CD8-positive, alpha-beta memory T cell (primary cell): ENCODE measurements at places on chromosomes 16 and 17. TPM values are rescaled to one million over a fixed set of nuclear protein-coding genes. Genes with fewer than 3 reads are reported as not detected.

GRCh38 chr16:10606607-10607006, 26.2 kb upstream of the EMP2 start:
- no peak for DNase-seq
- no peaks in the 10 kb centered on the region for H3K36me3 ChIP-seq
- H3K27me3 ChIP-seq = no peaks in the 10 kb centered on the region
- no peak overlapping the region for H3K4me3 ChIP-seq

Gene CUEDC1
- total RNA-seq = 0.73 TPM

GRCh38 chr17:63641692-63642448, 19.7 kb downstream of the MAP3K3 start:
- peaks cover 7% of the 10 kb centered on the region for H3K4me1 ChIP-seq
- H3K4me3 ChIP-seq = no peak overlapping the region
- no peaks in the 10 kb centered on the region for H3K27me3 ChIP-seq
- H3K36me3 ChIP-seq = peaks cover 7% of the 10 kb centered on the region
- DNase-seq = no peak
- H3K27ac ChIP-seq = no peak overlapping the region

DNA sequence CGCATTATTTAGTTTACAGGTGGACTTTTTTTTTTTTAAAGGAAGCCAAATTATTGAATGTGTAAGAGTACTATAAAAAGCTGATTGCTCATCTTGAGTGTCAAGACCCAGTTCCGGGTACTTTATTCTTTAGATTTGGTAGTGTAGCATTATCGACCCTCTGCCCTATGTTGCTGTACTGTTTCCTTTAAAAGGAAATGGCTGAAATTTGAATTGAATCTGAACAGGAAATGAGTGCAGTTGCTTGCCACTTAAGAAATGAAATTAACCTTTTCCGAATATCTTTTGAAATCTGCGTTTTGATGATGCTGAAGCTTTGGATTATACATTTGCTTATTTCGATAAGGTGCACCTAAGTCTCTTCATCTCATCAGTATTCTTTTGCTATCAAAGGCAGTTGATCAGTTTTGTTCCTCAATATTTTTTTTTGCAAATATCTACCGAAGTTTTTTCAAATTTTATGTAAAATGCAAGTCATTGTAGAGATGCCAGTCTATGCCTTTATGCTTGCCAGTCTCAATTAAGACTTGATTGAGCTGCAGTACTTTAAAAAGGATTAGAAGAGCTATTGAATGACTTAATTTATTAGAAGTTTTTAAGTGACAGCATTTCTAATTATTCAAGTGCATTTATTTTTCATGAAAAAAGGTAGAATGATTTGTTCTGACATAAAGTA, 1.8 kb downstream of the GGNBP2 start:
- H3K27me3 ChIP-seq = no peaks in the 10 kb centered on the region
- H3K27ac ChIP-seq = peak overlapping the region; percentile 78
- H3K36me3 ChIP-seq = no peaks in the 10 kb centered on the region
- H3K4me1 ChIP-seq = peaks cover 53% of the 10 kb centered on the region
- peak overlapping the region; percentile 93 for H3K4me3 ChIP-seq

Gene ZCCHC14
- 6.1 TPM for total RNA-seq

DNA sequence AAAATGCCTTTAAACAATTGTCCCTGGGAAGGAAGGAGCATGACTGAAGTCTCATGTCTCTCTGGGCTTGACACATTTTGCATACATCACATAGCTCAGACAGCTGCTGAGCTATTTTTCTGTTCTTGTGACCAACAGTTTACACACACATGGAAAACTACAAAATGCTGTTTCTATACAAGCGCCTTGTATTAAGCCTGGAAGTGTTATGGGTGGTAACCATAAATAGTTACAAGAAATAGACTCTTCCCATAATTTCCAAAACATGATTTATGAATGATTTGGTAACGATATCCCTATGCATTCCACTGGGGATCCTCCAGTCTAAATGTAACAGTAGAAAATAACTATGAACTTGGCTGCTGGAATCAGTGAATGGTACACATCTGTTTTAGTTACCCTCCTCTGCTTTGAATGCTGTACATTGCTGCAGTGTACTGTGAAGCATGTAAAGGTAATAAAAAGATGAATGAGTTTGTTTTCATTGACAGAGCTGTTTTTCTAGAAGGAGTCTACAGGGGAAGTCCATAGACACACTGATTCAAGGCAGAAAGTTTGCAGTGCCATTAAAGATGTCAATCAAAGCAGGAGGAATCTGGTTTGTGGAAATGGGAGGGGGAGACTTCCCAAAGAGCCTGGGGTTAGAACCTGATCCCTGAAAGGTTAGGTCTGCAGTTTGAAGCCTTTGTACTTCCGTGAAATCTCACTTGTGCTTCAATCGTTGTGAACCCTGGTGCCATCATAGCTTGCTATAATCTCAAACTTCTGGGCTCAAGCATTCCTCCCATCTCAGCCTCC, 5.0 kb downstream of the ACSF2 start:
- H3K27me3 ChIP-seq = no peaks in the 10 kb centered on the region
- no peak for DNase-seq
- H3K4me1 ChIP-seq = peaks cover 14% of the 10 kb centered on the region
- no peak overlapping the region for H3K4me3 ChIP-seq
- no peaks in the 10 kb centered on the region for H3K36me3 ChIP-seq

DNA sequence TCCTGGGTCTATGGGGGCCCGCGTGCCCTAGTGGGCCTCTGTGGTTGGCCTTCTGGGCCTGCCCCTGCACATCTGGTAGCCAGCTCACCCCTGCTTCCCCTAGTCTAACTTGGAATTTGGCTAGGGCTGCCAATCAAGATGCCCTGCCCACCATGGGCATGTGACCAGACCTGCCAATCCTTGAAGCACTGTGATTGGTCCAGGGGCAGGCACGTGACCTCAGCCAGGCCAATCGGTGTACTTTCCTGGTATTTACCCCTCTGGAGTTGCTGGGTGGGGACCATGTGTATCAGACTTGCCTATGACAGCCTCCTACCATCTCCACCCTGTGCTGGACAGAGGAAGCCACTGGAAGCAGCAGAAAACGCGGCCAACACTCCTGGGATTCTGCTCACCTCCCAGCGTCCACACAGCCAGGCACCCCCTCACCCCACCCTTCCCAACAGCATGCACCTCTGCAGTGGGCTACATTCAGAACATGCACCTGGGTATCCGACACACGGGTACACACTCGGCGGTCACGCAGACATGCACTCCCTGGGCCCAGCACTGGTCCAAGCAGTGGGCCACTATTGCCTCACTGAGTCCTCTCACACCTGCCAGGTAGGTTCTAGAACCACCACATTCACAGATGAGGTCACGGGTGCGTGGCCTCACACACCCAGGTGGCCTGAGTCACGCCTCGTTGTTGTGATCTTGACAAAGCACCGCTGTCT, 96.9 kb downstream of the RBFOX3 start:
- no peaks in the 10 kb centered on the region for H3K36me3 ChIP-seq
- H3K27ac ChIP-seq = no peak overlapping the region
- no peak overlapping the region for H3K4me3 ChIP-seq
- no peak for DNase-seq
- no peaks in the 10 kb centered on the region for H3K4me1 ChIP-seq

DNA sequence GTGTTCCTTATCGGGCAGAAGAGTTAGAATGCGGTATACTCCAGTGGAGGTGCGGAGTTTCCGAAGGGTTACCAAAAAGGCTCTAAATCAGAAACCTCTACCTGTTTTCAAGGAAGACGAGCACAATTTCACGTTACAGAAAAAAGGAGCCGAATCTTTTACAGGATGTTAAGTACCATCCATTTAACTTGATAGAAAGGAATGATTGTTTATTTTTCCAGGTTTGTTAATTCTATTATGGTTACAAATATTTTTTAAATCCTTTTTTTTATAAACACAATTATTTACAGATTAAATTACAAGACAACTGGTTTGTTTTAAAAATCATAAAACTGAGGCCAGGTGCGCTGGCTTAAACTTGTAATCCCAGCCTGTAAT, 18.2 kb downstream of the ZNF213 start:
- peak overlapping the region; percentile 64 for H3K4me3 ChIP-seq
- H3K27ac ChIP-seq = peak overlapping the region; percentile 52
- H3K27me3 ChIP-seq = no peaks in the 10 kb centered on the region

Gene KRT24
- total RNA-seq = not detected
